ENCODE measurements at places on chromosomes 13 and 19.
A peak's percentile ranks its signal among the peaks of the same experiment; 100 is the strongest.

GRCh38 chr13:112754281-112755025 is 64.6 kb downstream of the ATP11A start:
- DNase-seq, result no peak

GRCh38 chr13:111304041-111304544 is 16.3 kb upstream of the TEX29 start:
- DNase-seq, result no peak

DNA sequence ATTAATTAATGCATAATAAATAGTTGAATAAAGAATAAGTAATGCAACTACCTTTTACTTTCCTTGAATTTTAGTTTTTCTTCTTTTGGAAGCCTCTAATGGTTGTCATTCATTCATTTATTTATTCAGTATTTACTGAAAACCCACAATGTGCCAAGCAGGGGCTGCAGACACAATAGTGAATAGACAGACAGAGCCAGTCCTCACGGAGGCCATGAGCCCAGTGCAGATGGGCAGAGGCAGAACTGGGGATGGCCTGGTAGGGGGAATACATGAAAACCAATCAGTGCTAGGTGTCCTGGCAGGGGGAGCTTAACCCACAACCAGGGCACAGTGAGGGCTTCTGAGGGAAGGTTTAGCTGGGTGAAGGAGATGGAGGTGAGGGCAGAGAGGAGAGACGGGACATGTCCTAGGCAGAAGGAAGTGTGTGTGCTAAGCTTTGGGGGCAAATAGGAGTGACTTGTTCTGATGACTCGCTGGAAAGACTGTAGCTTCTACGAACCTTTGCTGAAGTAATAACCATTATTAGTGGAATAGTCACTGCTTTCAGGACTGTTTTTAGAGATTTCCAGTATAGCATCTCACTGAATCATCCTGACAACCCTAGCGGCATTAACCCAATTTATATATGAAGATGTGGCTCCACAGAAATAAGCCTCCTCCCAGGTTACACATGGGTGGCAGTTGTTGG is 55.9 kb downstream of the ERCC5 start:
- DNase-seq, result no peak

GRCh38 chr13:99563404-99563803 is 62.1 kb downstream of the TM9SF2 start:
- DNase-seq, result no peak

DNA sequence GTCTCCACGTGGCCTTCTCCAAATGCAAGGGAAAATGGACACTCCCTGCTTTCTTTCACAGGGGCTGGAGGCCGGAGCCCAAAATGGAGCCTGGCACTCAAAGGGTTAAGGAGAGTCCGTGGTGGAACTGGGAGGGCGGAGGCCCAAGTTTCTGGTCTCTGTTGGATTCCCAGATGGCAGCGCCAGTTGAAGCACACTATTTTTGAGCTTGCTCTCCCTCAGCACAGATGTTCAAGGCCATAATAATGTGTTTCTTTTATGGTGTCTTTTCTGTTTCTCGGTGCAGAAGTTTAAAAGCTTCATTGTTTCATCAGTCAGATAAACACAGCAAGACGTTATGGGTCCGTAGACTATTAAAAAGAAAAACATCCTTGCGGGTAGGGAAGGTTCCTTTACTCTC is 67.6 kb downstream of the TNFRSF19 start:
- no peak for DNase-seq

GRCh38 chr19:47158367-47158791 is 27.7 kb downstream of the SAE1 start:
- DNase-seq, result no peak

DNA sequence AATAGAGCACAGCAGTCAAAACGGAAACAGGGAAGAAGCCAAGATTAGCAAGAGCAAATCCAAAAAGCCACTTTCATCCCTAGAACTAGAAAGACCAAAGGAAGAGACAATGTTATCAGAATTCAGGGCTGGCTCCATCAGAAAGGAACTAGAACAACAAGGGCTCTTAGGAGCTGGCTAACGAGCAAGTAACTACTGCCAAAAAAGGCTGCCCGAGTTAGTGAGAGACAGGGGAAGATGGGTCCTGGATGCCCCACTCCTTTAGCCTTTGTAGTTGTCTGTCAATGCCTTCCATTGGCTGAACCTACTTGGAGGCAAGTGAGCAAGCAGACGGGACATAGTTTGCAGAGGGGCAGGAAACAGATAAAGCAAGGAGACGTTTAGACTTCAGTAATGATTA is 240.4 kb downstream of the KLF12 start:
- DNase-seq, result no peak

GRCh38 chr19:52028027-52028779 is at the start of gene ZNF614:
Gene ZNF614, minus strand, starts transcription at chr19:52028379. Its CDS starts 2,634 bp downstream, at chr19:52025745.
- peak; percentile 80 for DNase-seq

DNA sequence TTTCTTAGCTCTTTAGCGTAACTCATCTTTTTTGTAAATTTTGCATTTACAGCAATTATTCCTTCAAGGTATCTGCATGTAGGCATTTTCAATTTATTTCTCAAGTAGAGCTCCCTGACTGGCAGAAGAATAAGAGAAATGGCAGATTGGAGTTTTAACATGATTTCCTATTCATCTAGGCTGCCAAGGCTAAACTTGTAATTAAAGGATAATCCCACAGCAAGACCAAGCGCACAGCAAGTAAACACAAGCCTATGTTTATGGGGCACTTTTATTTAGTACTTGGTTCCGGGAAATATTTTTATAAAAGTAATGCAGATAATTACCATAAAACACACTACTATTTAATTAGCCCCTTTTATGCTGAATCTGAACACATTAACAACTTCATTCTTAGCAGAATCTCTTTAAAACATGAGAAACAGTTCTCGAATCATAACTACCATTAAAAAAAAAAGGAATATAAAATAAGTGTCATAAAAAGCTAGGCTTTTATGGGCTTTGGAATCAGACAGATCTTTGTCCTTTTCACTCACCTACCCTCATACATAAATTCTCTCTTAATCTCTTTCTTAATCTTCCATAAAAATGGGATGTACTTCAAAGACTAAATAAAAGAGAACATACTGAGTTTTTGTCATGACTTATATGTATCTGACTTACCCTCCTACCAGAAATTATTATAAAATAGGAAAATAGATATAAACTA is 961.6 kb upstream of the MIR17HG start:
- no peak for DNase-seq

- DNase-seq, result no peak
Measured at GRCh38 chr13:43273362-43273761, 250.0 kb downstream of the DNAJC15 start.

Measured in NCI-H1092 (cell line).